ENCODE measurements at places on chromosomes 6 and 20. TPM values are rescaled to one million over a fixed set of nuclear protein-coding genes. Genes with fewer than 3 reads are reported as not detected.
A peak's percentile ranks its signal among the peaks of the same experiment; 100 is the strongest.

MANEA gene
- 12.8 TPM for total RNA-seq

MAP3K5 gene
- total RNA-seq: 0.09 TPM

- no peak overlapping the region for H3K4me3 ChIP-seq
- H3K27me3 ChIP-seq: no peaks in the 10 kb centered on the region
- H3K36me3 ChIP-seq: no peaks in the 10 kb centered on the region
- no peak for DNase-seq
- peaks cover 4% of the 10 kb centered on the region for H3K4me1 ChIP-seq
Measured at GRCh38 chr20:63310265-63310991, 17.4 kb downstream of the COL20A1 start.

DNA sequence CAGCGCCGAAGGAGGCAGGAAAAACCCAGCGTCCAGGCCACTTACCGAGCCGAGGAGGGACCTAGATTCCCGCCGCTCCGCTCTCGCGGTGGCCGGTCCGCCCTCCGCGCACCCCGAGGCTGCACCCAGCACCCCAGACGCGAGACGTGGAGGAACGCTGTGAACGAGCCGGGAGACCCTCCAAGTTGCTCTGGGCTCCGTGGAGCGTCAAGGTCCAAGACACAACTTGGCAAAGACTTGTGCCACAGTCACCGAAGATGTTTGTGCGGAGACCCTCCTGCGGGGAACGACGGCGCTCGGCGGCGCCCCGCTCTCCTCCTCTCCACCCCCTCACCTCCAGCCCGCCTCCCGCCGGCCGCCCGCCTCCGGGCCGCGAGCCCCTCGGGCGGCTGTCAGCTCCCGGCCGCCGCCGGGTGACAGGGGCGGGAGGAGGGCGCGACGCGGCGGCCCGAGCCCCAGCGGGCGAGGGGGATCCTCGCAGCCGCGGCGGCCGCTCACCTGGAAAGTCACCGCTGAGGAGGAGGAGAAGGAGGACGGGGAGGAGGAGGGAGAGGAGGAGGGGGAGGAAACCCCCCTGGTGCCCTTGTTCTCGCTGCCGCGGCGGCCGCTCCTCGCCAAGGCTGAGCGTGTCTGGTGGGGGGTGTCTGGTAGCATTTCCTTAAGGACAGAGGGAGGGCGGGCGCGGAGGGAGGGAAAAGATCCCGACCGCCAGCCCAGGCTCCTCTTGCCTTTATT, 637 bp upstream of the HIVEP2 start:
- no peaks in the 10 kb centered on the region for H3K36me3 ChIP-seq
- peak; percentile 18 for DNase-seq
- peaks cover 45% of the 10 kb centered on the region for H3K27me3 ChIP-seq
- peak overlapping the region; percentile 84 for H3K27ac ChIP-seq
- peaks cover 26% of the 10 kb centered on the region for H3K4me1 ChIP-seq
- H3K4me3 ChIP-seq: peak overlapping the region; percentile 98

GRCh38 chr6:19408331-19408730, 428.8 kb upstream of the ID4 start:
- H3K4me1 ChIP-seq: no peaks in the 10 kb centered on the region
- DNase-seq: no peak
- peaks cover 22% of the 10 kb centered on the region for H3K36me3 ChIP-seq
- H3K27ac ChIP-seq: no peak overlapping the region

- H3K4me1 ChIP-seq: peaks cover 55% of the 10 kb centered on the region
- peak overlapping the region; percentile 70 for H3K4me3 ChIP-seq
- DNase-seq: no peak
- H3K27me3 ChIP-seq: peaks cover 35% of the 10 kb centered on the region
- no peak overlapping the region for H3K27ac ChIP-seq
Measured at GRCh38 chr6:108565893-108566292, 5.2 kb downstream of the FOXO3 start.

DNA sequence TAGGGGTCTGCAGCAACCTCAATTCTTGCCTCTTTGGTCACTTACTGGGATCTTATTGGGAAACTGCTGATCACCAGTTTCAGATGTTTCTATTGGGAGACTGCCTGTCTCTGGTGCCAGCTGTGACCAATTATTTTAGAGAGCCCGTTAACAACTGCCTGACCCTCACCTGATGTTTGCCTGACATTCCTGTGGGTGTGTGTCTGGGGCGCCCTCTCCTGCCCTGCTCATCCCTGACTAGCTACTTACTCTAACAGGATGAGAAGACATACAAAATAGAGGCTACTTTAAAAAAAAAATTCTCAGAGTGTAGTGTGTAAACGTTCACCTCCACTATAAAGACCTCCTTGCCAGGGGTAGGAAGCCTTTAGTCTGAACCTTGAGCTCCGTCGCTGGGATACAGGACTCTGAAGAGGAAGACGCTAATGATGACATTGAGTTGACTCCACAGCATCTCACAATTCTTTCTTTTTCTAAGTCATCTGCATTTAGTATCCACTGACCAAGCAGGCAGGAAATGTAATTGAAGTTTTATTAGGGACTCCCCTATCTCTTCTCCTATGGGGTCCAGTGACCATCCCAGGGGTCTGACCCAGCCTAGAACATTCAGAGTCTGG, 54.6 kb upstream of the DDR1 start:
- no peaks in the 10 kb centered on the region for H3K36me3 ChIP-seq
- H3K4me1 ChIP-seq: peaks cover 10% of the 10 kb centered on the region
- DNase-seq: no peak
- H3K27me3 ChIP-seq: no peaks in the 10 kb centered on the region
- no peak overlapping the region for H3K4me3 ChIP-seq

- H3K4me3 ChIP-seq: no peak overlapping the region
- H3K36me3 ChIP-seq: peaks cover 37% of the 10 kb centered on the region
- H3K4me1 ChIP-seq: peaks cover 3% of the 10 kb centered on the region
- no peaks in the 10 kb centered on the region for H3K27me3 ChIP-seq
Measured at GRCh38 chr6:44400572-44400971, 13.1 kb downstream of the CDC5L start.

DNA sequence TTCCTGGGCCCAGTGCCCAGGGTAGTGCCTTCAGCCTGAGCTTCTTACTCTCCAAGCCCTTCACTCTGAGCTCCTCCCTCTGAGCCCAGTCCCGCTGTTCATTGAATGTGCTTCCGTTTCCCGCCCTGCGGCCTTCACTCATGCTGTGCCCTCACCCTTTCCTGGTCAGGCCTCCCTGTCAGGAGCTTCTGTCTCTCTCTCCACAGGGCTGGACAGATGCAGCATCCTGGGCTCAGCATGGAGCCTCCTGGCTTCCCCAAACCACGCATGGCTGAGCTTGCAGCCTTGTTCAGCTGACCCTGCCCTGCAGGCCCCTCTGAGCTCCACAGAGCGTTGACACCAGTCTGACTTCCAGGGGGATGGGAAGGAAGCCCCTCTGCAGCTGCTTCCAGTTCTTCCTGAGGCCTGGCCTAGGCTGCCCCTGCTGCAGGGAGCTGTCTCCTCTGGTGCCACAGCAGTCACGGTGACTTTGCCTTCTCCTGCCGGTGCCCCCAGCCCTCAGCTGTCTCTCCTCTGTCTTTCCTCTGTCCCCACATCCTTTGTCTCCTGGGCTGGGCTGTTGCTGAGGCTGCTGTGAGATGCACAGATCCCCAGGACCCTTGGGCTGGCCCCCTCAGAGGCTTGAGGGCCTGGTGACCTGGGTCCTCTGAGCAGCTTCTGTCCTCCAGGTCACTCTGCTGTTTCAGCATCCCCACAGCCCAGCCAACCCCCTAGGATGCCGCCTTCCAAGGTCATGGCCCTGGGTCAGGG, 7.9 kb upstream of the MYT1 start:
- no peaks in the 10 kb centered on the region for H3K36me3 ChIP-seq
- no peak for DNase-seq
- H3K27me3 ChIP-seq: peaks cover 19% of the 10 kb centered on the region
- H3K27ac ChIP-seq: peak overlapping the region; percentile 92
- H3K4me1 ChIP-seq: peaks cover 47% of the 10 kb centered on the region

DNA sequence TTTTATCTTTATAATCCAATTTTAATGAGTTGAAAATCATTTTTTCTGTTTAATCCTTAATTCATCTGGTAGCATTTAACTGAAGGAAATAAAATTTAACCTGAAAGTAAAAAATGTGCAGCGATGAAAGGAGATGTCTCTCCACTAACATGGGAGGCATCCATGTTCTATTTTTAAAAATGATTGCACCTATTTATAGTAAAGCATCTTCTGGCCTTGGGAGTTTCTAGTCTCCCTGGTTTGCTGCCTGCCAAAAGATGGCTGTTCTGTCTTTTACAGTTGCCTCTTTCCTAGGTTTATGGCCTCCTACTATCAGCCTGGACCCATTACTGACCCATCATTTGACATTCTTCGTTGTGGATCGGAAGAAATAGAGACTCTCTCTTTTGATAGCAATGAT, 143.0 kb downstream of the B3GAT2 start:
- DNase-seq: no peak
- H3K36me3 ChIP-seq: no peaks in the 10 kb centered on the region
- no peaks in the 10 kb centered on the region for H3K4me1 ChIP-seq
- no peaks in the 10 kb centered on the region for H3K27me3 ChIP-seq
- H3K27ac ChIP-seq: no peak overlapping the region

Measured in neural crest cell (in vitro differentiated cells).